ENCODE measurements at places on chromosomes 1 and 21.
A peak's percentile ranks its signal among the peaks of the same experiment; 100 is the strongest.

GRCh38 chr1:114282751-114283403 lies 129.2 kb upstream of the SYT6 start:
- peak; percentile 93 for DNase-seq

GRCh38 chr1:106780806-106781569 lies 275.5 kb upstream of the PRMT6 start:
- DNase-seq: no peak

DNA sequence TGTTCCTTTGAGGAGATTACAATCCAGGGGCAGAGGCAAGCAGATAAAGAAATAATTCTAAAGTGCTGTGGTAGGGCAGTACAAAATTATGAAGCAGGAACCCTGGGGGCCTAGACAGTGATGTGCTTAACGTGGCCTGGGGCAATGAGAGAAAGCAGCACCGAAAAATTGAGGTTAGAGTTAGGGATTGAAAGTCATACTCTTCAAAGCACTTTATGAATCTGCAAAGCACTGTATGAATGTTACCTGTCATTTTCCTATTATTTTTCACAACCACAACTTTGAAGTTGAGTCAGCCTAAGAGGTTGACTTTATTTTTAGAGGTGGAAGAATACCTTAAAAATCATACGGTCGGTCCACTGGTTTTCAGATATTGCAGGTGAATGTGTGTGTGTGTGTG lies 183.4 kb upstream of the NFIA start:
- DNase-seq: no peak

GRCh38 chr1:248824701-248825100 lies 1.0 kb downstream of the SH3BP5L start:
- DNase-seq: no peak

GRCh38 chr1:9626201-9626608 lies 25.3 kb upstream of the PIK3CD start:
- DNase-seq: peak; percentile 9

- DNase-seq: no peak
Measured at GRCh38 chr1:200901350-200901749, 6.7 kb downstream of the INAVA start.

DNA sequence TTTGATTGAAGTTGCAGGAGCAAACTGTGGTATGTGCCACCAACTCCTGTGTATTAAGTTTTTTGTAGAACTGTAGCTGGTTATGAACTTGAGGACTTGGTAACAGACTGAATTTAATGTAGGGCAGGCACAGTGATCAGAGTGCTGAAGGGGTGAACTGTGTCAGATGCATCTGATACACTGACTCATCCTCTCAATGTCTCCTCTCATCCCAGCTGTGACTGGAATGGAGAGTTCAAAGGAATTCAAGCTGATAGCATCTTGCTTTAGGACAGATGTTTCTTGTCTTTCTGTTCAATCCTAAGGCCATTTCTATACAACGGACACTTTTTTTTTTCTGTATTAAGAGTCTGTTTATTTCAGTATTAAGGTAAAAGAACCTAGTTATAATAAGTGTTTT lies 25.0 kb upstream of the GBP1 start:
- no peak for DNase-seq

- DNase-seq: no peak
Measured at GRCh38 chr1:203379825-203380224, 28.9 kb upstream of the FMOD start.

DNA sequence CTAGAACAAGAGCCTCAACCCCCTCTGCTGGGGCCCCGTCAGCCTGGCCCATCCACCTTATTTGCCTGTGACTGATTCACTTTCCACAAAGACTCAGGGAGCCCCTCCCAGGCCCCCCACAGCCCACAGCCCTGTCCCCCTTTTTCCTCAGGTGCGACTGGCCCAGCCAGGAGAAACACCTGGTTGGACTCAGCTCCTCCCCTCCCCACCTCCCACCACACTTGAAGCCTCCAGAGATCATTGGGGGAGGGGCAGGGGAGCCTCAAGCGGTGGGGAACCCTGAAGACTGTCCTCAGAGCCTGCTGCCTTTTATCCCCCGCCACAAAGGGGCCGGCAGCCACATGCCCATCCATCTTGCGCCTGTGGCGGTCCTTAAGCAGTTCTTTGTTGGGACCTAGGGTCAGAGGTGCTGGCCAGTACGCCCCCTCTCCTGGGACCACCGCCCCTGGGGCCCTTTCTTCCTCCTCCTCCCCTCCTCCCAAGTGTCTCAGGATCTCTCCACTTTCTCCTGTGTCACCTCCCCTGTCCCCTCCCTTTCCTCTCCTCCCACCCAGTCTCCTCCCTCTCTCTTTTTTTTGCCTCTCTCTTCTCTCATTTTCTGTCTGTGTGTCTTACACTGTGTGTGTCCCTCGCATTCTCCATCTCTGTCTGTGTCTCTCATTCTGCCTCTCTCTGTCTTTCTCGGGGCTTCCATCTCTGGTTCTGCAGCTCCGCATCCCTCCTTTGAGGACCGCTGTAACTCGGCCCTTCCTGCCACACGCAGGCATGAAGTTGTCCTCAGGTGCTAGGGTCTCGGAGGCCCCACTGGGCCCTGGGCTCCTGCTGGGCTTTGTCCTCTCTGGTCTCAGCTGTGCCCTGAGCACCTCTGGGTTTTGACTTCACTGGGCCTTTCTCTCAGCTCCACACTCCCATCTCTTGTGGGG lies 12.2 kb downstream of the CRABP2 start:
- peak; percentile 57 for DNase-seq

DNA sequence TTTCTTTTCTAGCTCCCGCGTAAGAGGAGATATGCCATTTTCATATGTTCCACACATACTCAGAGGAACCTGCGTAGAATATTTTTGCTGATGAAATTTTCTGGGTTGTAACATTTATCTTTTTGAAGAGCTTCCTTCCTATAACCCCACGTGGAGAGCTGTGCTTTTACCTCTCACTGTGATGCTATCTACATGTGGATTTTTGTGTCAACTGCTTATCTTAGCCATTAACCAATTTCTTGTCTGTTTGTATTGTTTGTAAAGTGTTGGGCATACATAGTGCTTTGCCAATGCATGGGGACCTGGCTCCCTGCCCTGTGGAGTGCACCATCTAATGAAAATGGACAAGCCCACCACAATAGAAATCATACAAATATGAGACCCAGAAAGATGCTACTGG lies 266.1 kb downstream of the TNR start:
- DNase-seq: no peak

DNA sequence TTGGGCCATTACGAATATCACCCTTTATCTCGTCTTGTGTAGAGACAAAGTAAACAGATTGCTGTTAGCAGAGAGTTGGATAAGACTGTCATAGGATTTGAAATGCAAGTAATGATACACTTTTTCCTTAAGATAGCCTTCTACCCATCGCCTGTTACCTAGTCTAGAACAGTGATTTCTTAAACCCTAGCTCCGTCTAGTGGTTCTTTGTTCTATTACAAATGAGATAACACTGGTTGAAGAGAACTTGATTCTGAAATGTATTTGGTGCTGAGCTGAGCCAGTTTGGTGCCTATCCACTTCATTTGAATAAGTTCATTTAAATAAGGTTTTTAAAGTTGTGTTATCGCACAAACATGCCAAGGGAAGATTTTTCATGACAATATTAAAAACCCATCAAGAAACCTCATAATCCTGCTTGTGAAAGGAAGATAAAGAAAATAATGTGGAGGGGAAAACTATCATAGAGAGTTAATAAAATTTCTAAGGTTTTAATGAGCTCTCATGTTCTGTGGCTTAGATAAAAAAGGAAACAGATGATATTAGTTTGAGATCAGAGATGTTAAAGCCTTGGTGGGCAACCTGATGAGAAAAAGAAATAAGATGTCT lies 1.5 kb upstream of the KCNH1 start:
- peak; percentile 72 for DNase-seq

DNA sequence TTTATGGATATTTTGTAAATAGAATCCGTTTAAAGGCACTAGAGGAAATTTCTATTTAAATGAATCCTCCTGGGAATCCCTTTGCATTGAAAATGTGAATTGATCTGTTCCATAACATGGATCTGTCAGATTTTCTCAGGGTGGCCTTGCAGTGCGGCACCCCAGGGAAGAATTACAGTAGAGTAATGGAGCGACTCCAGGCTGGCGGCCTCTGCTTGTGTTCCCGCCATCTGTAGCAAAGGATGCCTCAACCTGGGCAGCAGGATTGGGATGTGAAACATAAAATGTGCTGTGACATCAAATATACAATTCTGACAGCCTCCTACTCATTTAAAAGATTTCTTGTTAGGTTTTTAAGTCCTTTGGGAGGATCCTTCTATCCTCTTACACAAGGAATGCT lies 115.9 kb downstream of the RHOU start:
- DNase-seq: no peak

DNA sequence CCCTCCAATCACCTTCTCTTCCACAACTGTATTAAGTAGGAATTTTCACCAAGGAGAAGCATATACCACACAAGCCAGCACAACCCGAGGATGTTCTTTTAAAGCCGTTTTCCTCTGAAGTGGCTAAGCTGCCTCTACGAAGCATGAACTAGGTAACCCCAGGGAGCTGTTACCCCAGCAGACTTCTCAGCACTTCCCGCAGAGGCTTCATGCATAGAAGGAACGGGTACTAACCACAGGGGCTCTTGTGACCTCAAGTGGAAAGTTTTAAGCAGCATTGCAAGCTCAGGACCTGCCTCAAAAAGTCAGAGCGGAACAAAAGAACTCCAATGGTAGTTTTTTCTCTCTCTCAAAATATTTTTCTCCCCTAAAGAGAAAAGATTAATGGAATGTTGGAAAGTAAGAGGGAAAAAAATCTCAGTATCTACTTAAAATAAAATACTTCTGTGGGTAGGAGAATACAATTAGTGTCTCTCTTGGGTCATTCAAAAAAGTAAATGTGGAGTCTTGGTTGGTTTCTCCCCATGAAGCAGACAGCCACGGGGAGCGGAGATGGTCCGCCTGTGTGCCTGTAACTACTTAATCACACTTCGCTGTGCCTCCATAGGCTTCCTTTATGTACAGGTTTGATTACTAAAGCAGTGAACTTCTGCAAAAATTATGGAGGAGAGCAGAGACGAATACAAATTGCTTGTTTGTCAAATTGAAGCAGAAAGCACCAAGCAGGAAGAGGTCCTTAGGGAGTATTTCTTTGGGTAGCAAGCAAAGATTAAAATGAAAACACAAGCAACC lies 40.9 kb downstream of the STX6 start:
- peak; percentile 37 for DNase-seq

DNA sequence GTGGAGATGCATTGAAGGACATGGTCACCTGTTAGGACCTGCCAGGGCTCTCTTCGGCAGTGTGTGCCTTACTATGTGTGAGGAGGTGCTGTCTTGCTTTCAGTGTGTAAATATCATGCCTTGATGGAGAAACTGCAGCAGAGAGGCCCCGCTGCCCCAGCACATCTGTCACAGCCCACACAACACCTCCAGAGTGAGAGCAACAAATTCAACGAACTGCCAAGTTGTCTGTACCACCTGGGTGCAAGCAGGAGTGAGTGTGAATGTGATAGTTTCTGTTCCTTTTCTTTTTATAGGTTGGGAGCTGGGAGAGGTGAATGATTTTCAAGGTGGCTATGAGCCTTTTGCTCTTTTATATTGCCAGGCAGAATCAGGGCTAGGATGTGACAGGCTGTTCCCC lies 114.6 kb upstream of the KIAA0040 start:
- DNase-seq: no peak

DNA sequence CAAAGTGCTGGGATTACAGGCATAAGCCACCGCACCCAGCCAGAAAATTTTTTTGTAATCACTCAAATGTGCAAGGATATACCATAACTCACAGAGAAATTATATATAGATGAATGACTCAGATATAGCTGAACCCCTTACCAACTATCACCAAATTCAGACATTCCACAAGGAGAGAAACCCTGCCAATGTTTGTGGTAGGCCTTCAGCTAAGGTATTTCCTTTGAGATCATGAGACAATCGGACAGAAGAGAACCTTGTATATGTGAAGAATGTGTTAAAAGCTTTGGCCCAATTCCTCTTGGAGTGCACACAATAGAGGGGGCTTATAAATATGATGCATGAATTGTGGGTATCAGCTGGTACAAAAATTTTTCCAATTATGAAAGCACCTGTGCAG lies 50.7 kb downstream of the ZNF684 start:
- no peak for DNase-seq

GRCh38 chr21:22582026-22582425 lies 1583.8 kb downstream of the NCAM2 start:
- no peak for DNase-seq

- DNase-seq: peak; percentile 9
Measured at GRCh38 chr1:180053594-180054567, 99.3 kb downstream of the CEP350 start.

- DNase-seq: no peak
Measured at GRCh38 chr1:155678027-155678426, 10.5 kb downstream of the YY1AP1 start.

DNA sequence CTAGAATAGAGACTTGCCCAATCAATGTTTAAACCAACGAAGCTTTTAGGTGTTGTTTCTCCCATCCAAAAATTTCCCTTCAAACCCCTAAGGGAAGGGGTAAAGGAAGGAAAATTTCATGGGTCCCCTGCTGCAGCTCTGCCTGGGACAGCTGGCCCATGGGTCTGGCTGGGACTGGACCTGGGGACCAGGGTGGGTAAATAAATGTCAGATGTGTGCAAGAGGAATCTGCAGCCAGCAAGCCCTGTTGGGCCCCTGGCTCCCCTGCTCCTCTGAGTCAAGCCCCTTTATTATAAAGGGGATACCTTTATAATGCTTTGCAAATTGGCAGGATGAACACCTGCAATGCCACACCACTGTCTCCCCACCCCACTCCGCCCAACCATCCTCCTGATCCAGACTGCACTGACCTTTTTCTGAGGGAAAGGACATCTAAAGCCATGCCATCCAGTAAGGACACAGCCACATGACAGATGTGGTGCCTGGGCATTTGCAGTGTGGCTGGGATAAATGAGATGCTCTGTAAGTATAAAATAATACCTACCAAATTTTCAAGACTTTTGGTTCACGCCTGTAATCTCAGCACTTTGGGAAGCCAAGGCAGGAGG lies 1.9 kb upstream of the TMEM125 start:
- no peak for DNase-seq

DNA sequence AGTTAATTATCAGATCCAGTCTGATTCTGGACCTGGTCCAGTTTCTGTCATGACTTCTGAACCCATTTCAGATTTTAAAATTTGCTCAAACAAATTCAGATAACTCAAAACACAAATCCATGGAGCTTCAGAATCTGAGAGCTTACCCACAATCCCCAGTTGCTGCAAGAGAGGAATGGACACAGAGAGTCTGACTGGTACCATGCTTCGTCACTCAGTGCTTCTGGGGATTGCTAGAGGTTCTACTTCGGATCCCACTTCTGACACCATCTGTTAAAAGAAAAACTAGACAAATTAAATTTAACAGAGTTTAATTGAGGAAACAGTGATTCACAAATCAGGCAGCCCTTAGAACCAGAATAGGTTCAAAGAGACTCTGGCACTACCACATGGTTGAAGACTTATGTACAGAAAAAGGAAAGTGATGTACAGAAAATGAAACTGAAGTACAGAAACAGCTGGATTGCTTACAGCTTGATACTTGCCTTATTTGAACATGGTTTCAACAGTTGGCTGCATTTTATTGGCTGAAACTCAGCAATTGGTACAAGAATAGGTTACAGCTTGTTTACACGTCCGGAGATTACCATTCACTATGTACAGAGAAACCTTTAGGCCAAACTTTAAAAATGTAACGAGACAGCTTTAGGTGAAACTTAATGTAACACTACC lies 60.7 kb upstream of the TEKT2 start:
- DNase-seq: no peak

Measured in hematopoietic multipotent progenitor cell treated with erythropoietin and hydrocortisone succinate and interleukin-3 and kit ligand, for 6 days (in vitro differentiated cells).